ENCODE measurements at places on chromosomes 4 and X.

GRCh38 chr4:99887837-99888236 is 6.4 kb downstream of the LAMTOR3 start:
- no peak for DNase-seq

DNA sequence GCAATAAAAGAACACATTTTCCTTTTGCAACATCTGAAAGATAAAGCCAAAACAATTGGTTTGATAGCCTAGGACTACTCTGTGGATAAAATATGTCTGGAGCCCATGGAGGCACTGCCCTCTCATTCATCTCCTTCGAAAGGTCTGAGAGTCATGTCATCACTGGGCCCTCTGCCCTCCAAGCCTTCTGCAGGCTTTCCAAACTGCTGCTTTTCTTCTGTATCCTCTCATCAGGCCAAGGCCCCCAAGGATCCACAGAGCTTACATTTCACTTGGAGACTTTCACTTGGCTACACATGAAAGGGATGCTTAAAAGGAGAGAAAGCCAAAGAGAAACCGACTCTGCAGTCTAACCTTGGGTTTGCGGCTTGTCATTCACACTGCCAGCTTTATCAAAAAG is 109.9 kb downstream of the SH3RF1 start:
- no peak for DNase-seq

- no peak for DNase-seq
These were observed 19.2 kb downstream of the MED28 start for GRCh38 chr4:17633600-17633999.

DNA sequence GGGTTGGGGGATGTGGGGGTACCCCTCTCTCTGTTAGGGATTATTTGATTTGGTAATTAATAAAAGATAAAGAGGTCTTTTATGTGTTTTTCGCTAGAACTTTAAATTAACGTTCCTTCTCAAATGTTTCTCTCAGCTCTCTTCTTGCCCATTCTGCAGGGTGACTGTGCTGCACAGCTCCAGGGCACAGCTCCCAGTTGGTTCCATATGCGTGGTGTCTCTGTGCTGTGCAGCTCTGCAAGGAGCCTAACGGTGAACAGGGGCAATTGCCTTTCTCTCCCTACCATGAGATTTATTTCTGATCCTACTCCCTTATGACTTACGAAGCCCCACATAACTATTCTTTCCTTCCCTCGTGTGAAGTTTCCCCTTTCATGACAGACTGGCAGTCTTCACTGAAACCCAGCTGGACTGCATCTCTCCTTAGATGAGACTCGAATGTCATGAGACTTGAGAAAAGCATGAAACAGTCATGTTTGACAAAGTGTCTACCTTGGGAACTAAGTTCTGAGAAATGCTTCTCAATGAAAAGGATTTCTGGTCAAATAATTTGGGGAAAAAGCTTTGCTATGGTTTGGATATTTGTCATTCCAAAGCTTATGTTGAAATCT is 50.2 kb upstream of the SPRY1 start:
- no peak for DNase-seq

GRCh38 chr4:138938366-138938690 is 77.3 kb upstream of the NOCT start:
- DNase-seq: no peak

- no peak for DNase-seq
These were observed 482.1 kb upstream of the CPEB2 start for GRCh38 chr4:14520171-14520570.

DNA sequence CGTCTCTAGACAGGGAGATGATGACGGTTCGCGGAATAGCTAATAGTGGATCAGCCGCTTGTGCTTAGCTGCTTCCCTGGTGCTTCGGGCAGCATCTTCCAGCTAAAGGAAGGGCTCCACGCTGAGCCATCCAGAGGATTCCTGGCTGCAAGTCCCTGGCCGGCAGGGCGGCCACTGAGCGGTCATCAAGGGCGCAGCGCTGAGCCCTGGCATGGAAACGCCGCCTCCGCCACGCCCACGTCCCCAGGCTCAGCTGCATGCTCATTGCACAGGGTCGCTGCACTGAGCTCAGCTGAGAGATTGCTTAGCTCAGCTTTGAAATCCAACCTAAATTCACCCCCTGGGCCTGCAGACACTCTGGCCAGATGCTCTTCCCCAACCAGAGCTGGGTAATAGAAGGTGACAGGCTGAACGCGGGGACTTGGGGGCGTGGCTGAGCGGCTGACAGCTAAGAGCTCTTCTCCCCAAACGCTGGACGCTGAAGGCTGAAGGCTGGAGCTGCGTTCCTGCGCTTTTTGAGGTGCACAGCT is 118.2 kb upstream of the KIT start:
- DNase-seq: no peak

GRCh38 chr4:101952985-101953384 is 162.5 kb downstream of the BANK1 start:
- no peak for DNase-seq

- no peak for DNase-seq
These were observed 139.1 kb downstream of the GPC3 start for GRCh38 chrX:133846311-133846710.

DNA sequence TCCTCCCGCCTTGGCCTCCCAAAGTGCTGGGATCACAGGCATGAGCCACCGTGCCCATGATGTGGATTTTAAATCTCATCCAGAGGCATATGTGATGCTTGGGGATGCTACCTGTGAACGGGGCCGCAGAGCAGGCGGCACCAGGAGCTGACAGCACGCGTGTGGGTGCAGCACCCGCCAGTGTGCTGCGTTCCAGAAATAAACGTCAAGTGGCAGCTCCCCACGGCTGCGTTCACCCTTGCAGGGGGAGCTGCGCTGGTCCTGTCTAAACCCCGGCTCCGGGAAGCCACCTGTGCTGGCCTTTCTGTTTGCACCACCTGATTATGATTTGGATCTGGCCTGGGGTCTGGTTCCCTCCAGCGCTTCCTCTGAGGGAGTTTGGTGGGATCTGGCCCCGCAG is 77.8 kb downstream of the SORCS2 start:
- DNase-seq: no peak

- DNase-seq: no peak
These were observed 51.8 kb downstream of the MAP7D3 start for GRCh38 chrX:136199365-136199764.

GRCh38 chr4:140342620-140343019 is 30.8 kb upstream of the SCOC start:
- DNase-seq: no peak

GRCh38 chr4:5955201-5955821 is 62.4 kb upstream of the CRMP1 start:
- DNase-seq: no peak

DNA sequence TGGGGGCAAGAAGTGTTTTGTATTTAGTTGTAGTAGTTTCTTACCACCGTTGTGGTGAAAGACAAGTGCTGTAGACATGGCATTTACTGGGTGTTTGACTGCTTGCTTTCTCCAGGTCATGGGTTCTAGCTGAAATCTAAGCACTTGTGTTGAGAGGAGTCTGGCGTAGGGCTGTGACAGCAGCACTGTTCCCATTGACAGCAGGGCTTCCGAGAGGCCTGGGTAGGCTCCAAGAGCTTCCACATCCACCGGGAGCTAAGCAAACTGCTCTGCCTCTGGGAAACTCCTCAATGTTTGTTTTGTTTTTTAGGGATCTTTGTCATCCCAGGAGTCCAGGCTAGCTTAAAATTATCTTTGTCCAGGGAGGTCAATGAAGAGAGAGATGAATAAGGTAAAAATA is 44.3 kb downstream of the BMPR1B start:
- DNase-seq: no peak

GRCh38 chr4:71303287-71303686 is 35.5 kb upstream of the SLC4A4 start:
- DNase-seq: no peak

DNA sequence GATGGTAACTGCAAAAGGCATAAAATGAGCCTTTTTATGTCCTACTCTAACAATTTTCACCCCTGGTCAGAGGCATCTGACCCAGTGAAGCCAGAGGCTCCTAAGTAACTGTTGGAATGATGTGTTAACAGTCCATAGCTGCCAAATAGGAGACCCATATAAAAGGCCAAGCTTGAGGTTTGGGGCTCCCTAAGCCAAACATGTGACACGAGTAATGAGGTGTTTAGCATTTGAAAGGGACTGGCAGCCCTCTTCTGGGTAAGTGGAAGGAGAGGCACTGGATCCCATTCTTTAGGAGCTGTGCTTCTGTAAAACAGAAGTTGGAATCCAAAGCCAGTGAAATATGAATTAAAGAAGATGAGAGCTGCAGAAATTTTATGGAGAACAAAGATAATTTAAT is 100.6 kb upstream of the PNPLA4 start:
- no peak for DNase-seq

DNA sequence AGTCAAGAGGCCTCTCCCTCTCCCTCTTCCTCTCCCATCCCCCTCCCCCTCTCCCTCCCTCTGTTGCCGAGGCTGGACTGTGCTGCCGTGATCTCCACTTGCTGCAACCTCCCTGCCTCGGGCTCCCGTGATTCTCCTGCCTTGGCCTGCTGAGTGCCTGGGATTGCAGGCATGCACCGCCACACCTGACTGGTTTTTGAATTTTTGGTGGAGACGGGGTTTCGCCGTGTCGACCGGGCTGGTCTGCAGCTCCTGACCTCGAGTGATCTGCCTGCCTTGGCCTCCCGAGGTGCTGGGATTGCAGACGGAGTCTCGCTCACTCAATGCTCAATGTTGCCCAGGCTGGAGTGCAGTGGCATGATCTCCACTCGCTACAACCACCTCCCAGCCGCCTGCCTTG is 165.1 kb downstream of the CENPC start:
- no peak for DNase-seq

- DNase-seq: no peak
These were observed 1.6 kb downstream of the KIT start for GRCh38 chr4:54659313-54659712.

GRCh38 chrX:13540602-13541001 is 28.8 kb upstream of the EGFL6 start:
- DNase-seq: no peak

- no peak for DNase-seq
These were observed 16.6 kb downstream of the CENPVL2 start for GRCh38 chrX:51665981-51666380.

- no peak for DNase-seq
These were observed 74.6 kb downstream of the AMELX start for GRCh38 chrX:11367609-11368430.

DNA sequence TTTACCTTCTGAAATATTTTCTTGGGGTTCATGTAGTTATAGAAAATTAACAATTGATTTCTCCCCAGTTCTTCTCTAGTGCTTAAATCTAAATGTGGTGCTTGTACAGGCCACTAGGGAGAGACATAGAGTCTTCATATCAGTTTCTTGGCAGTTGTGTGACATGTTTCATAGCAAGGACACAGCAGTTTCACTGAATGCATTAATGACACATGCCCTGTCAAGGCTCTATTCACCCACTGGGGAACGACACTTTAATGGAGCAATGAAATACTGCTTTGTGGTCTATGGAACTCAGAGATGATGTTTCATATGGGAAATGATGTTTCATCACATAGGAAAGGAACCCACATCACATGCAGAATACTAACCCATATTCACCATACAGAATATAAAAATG is 2.8 kb downstream of the VEGFC start:
- no peak for DNase-seq

- DNase-seq: no peak
These were observed 27.8 kb downstream of the CD99L2 start for GRCh38 chrX:150870487-150871340.

DNA sequence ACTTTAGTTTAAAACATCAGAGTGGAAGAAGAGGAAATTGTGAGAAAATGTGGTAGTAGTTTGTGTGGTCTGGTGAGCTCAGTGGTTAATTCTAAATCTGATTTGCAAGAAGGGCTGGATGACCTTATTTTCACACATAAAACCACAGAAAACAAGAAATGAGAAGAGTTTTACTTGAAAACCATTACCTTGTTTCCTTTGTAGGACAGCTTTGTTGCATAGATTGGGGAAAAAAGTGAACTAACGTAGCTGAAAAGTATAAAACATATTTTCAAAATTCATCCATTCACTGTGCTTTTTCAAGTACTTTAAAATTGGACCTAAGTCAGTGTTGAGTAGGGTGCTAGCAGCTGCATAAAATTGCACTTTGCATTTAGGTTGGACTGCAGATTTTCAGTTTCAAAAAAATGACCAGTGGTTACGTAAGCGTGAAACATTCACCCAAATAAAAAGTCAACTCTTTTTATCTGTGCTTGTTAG is 211.3 kb downstream of the ARHGAP10 start:
- no peak for DNase-seq

- DNase-seq: no peak
These were observed 69.5 kb upstream of the BRWD3 start for GRCh38 chrX:80879143-80879542.

DNA sequence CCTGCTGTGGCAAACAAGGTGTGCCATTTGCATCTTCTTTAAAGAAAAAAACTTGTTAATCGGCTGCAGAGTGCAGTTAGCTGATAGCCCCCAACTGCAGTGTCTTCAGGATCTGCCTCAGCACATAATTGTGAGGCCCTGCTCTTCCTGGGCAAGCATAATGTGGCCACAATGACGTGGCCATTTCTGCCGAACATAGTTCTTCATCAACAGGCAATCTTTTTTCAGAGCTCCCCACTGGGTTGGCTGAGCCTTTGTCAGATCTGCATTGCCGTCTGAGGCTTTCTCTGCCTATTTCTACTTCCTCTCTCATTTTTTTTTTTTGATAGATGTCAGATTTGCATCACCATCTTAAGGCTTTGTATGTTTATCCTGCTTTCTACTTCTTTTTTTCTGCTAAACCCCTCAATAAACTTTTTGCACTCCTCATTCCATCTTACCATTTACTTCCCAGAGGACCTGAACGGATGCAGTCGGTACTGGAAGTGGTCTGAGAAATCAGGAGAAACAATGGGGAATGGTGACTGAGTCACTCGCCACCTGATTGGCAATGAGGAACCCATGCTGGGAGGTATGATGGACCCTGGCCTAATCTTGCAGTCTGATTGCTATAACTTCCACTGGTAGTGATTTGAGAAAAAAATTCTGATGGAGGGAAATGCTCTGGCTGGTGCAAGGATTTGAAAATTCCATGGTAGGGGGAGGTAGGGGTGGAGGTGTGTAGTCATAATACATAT is 21.2 kb upstream of the TAB3 start:
- DNase-seq: no peak

- no peak for DNase-seq
These were observed 58.3 kb downstream of the RAI2 start for GRCh38 chrX:17802756-17803155.

DNA sequence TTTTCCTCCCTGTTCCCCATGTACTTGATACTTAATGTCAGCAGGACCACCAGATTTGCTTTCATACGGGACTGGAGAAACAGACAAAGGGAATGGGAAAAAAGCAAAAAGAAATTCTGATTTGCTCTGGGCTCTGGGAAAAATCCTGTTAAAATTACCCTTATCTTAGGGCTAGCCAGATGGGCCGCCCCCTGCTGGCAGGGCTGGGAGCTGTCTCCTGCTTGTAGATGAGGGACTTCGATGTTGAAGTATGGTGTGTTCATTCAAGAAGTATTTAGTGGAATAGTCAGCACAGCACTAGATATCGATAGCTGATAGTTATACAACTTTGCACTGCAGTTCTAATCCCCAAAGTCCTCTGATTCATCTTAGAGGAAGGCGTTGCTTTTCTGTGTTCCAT is 45.8 kb downstream of the BCORL1 start:
- peak; percentile 2 for DNase-seq

- DNase-seq: no peak
These were observed 380.4 kb downstream of the GPM6A start for GRCh38 chr4:175431694-175432093.

GRCh38 chr4:142683503-142683902 is 162.6 kb downstream of the INPP4B start:
- DNase-seq: no peak

GRCh38 chrX:133911825-133912495 is 73.4 kb downstream of the GPC3 start:
- no peak for DNase-seq

Data from GOT3 (cell line).